ENCODE measurements at places on chromosomes 13 and 19. TPM values are rescaled to one million over a fixed set of nuclear protein-coding genes. Genes with fewer than 3 reads are reported as not detected.

The SLC44A2 gene
- total RNA-seq = 156 TPM

The LGALS7B gene
- not detected for total RNA-seq

The CRTC1 gene
- total RNA-seq = 11.8 TPM

The MICOS13 gene
- 42.6 TPM for total RNA-seq

GRCh38 chr19:17074634-17075034, 618 bp downstream of the HAUS8 start:
- DNase-seq = no peak

GRCh38 chr13:24613128-24613527, 67.1 kb upstream of the ATP12A start:
- DNase-seq = no peak

- DNase-seq = no peak
Measured at GRCh38 chr13:72853000-72853399, 71.1 kb downstream of the PIBF1 start.

DNA sequence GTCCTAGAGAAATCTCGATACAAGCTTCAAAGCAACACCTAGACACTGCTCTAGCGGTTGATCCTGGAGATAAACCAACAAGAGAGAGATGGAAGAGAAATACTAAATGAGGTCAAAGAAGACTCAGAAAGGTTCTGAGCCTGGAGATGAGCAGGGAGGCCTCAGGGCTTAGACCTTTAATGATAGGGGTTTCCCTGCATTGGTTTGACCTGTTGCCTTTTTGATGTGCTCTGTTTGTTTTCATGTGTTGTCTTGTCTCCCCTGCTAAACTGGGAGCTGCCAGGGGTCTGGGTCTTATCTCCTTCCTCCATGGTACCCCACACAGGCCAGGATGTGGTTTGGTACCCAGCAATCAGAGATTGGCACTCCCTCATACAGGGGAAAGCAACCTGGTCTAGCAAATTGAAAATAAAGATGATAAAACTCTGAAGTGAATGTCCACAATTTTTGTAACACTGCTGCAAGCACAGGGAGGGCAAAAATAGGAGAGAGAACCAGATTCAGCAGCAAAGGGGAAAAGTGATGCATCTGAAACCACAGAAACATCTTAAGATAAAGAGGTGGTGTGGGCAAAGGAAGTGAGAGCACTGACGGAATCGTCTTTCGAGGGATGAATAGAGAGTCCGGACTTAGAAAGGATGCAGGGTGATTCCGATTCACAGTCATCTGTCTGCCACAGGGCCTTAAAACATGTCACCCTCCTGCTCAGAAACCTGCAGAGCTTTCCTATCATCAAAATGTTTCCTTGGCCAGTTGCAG, 3.5 kb downstream of the FFAR2 start:
- DNase-seq = no peak

DNA sequence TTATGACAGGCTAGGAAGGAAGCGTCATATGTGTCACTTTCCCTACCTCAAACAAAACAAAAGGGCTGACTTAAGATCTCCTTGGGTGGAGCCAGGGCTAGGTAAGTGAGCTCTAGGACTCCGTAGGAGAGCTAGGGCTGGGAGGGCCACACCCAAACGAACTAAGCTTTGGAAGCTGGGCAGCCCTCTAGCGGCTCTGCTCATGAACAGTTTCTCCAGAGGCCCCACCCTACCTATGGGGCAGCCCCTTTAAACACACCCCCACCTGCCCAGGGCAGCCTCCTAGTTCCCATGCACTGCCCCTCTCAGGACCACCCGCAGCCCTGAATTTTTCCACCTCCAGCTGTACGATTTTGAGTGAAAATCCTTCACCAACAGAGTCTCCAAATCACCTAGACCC, 3.5 kb downstream of the PEG3 start:
- DNase-seq = no peak

- no peak for DNase-seq
Measured at GRCh38 chr13:25686831-25687470, 315.2 kb downstream of the ATP8A2 start.

GRCh38 chr13:64083396-64083795, 2667.7 kb upstream of the PCDH20 start:
- no peak for DNase-seq

GRCh38 chr13:98686270-98686669, 66.2 kb downstream of the SLC15A1 start:
- no peak for DNase-seq

- DNase-seq = no peak
Measured at GRCh38 chr19:10052602-10053360, 33.3 kb upstream of the SHFL start.

GRCh38 chr13:40818926-40819325, 29.5 kb downstream of the SLC25A15 start:
- no peak for DNase-seq

- no peak for DNase-seq
Measured at GRCh38 chr13:72970301-72970880, 88.4 kb upstream of the KLF5 start.

GRCh38 chr19:39350156-39350555, 7.9 kb downstream of the SAMD4B start:
- DNase-seq = no peak

GRCh38 chr13:85654227-85654626, 145.0 kb downstream of the SLITRK6 start:
- no peak for DNase-seq

Measured in activated naive CD8-positive, alpha-beta T cell treated with anti-CD3 and anti-CD28 coated beads, Interleukin-2, amount 10 ng/mL, durations not matched to agents 7 days and 5 days (primary cell).